ENCODE measurements at places on chromosomes 11 and 22.
A peak's percentile ranks its signal among the peaks of the same experiment; 100 is the strongest.

GRCh38 chr22:37659066-37659896 lies 758 bp downstream of the PDXP start:
- DNase-seq = peak; percentile 49

DNA sequence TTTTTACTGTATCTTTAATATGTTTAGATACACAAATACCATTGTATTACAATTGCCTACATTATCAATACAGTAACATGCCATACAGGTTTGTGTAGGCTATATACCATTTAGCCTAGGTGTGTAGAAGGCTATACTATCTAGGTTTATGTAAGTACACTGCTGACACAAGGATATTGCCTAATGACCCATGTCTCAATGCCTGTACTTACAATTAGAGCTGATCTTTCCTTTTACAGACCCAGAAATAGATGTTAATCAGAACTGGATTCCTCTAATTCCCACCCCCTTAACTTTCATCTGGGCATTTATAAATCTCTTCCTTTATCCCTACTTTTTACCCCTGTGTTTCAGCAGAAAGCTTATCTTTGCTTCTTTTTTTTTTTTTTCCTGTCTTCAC lies 229.5 kb downstream of the METTL15 start:
- no peak for DNase-seq

DNA sequence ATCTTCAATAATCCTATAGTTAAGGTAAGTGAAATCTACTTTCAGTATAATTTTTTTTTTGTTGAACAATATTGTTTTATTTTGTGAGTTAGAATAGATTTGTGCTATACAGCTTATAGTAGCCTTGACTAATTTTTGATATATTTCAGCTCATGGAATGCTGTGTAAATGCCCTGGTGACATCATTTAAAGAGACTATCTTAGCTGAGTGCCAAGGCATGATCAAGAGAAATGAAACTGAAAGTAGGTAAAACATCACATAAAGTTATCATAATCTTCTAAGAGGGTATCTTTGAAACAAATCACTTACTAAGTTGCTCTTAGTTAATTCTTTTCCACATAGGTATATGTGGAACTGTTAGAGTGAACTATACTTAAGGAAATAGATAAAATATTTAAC lies 51.4 kb upstream of the ACAT1 start:
- no peak for DNase-seq

GRCh38 chr11:12556788-12557384 lies 117.3 kb upstream of the TEAD1 start:
- no peak for DNase-seq

DNA sequence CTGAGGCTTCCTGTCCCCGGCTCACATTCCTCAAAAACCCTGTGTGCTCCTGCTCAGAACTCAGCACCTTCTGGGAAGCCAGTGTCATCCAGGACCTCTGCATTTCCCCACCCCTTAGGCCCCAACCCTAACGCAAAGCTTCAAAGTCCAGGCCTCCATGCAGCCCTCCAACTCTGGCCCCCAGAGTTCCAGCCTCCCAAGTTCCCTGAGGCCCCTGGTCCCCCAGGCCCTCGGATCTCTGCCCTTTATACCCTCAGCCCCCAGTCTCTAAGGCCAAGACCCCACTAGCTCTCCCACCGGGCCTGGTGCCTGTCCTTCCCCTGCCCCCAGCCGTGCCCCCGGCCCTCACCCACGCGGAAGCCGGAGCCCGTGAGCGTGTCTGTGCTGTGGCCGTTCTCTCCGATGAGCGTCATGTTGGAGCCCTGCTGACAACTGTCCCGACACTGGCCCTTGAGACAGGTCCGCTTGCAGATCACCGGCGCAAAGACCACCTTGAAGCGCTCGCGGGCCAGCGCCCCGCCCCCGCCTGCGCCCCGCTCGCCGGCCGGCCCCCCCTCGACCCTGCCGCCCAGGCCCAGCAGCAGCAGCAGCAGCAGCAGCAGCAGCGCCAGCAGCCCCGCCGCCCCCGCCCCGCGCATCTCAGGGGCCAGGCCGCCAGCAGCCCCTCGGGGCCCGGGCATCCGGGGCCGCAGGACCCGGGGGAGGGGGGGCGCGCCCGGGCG lies 718 bp downstream of the LTBP3 start:
- DNase-seq = peak; percentile 56

GRCh38 chr11:107780775-107781174 lies 68.9 kb upstream of the SLN start:
- DNase-seq = no peak

DNA sequence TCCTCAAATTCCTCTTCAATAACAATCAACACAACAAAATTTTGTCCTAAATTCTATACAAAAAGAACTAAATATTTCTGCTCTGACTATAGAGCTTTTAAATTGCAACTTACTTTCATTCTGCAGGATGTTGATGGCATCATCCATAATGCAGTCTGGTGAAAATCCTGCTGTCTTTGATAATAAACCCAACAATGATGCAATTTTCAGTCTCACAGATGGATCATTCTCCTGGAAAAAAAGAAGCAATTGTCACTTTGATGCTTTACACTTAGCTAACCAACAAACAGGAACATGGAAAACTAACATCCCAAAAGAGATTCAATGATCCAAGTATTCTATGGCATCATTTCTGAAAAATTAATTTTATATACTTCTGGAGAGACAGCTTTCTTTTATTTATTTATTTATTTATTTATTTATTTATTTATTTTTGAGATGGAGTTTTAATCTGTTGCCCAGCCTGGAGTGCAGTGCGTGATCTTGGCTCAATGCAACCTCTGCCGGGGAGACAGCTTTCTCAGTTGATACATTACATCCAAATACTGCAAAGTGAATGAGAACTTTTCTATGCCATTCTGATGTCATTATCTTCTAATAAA lies 13.0 kb downstream of the INTS4 start:
- no peak for DNase-seq

DNA sequence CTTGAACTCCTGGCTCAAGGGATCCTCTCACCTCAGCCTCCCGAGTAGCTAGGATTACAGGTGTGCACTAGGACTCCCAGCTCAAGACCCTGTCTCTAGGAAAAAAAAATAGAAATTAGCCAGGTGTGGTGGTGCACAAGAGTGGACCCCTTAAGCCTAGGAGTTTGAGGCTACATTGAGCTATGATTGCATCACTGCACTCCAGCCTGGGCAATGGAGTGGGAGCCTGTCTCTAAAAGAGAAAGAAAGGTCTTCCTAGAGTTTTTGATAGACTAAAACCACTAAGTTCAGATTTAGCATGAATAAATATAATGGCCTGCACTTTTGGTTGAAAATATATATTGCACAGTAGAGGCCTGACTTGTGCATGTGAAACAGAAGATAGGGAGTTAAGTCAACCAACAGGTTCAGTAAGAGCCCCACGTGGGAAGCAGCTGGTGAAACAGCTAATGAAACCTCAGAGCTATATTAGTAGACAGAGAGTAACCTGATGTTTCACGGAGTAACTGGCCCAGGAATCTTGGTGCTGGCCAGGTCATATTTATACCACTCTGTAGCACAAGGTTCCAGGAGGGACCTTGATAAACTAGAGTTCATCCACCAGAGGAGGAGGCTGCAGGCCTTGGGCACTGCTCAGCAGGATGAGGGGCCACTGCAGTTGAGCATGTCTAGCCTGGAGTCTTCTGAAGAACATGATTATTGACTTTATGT lies 4.6 kb upstream of the MICAL3 start:
- DNase-seq = no peak

DNA sequence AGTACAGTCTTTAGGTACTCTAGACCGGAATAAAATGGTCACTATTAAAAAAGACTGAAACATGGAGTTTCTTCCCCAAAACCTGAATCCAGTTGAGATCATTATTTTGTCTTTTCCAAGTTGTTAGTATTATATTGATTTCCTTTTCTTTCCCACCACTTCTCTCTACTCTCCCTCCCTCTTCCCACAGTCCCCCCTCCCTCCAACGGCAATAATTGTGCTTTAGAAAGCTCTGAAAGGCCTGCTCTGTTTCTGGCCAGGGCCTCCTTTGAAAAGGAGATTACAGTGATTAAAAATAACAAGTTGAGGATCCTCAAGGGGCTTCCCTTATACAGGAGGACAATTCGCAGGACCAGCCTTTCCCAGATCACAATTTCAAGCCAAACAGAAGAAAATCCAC lies 3.5 kb downstream of the SPON1 start:
- DNase-seq = no peak

- no peak for DNase-seq
These were observed 8.4 kb downstream of the KCNQ1OT1 start for GRCh38 chr11:2691355-2691761.

GRCh38 chr11:39345834-39346442 lies 2113.5 kb downstream of the LRRC4C start:
- no peak for DNase-seq

GRCh38 chr22:24418786-24419474 lies 8.5 kb upstream of the ADORA2A start:
- no peak for DNase-seq

- no peak for DNase-seq
These were observed 88.5 kb upstream of the FIBIN start for GRCh38 chr11:26905368-26905767.

- DNase-seq = peak; percentile 1
These were observed 97.1 kb downstream of the KCNQ1 start for GRCh38 chr11:2541881-2542361.

DNA sequence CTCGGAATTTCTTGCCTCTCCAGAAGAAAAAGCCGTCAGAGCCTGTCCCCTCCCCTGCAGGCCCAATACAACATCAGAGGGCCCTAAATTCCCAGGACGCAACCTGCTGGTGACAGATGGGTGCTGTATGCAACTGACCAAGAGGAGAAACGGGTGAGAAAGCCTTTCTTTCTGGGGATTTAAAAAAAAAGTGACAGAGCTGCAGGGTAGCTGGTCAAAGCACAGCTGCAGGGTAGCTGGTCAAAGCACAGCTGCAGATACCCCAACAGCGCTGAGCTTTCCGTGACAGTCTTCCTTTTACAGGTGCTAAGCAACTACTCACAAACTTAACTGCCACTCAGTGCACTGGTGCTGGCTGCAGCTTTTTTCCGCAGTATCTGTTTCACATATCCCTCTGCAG lies 17.8 kb downstream of the AP1B1 start:
- no peak for DNase-seq

DNA sequence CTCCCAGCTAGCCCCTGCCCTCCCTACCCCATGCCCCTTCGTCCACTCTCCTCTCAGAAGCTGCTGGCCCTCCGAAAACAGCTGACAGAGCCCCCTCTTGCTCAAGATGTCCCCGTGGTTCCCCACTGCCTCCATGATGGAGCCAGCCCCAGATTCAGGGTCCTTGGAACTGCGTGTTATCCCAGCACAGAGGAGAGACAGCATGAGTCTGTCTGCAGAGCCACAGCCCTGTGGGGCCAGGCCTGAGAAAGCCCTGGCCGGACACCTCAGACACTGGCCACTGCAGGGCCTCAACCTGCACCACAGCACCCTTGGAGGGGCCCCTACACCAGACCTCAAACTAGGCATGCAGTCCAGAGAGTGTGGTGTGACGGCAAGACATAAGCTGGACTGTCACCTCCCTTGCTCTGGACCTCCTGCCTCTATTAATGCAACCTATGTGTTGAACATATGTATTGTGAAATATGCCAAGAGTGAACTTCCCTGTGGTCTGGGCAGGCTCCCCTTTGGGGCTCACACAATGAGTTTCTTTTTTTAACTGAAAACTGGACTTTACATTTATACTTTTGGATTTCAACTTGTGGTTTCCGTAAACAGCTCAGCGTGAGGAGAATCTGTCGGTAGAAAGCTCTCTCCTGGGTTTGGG lies 9.6 kb downstream of the PNPLA5 start:
- no peak for DNase-seq

DNA sequence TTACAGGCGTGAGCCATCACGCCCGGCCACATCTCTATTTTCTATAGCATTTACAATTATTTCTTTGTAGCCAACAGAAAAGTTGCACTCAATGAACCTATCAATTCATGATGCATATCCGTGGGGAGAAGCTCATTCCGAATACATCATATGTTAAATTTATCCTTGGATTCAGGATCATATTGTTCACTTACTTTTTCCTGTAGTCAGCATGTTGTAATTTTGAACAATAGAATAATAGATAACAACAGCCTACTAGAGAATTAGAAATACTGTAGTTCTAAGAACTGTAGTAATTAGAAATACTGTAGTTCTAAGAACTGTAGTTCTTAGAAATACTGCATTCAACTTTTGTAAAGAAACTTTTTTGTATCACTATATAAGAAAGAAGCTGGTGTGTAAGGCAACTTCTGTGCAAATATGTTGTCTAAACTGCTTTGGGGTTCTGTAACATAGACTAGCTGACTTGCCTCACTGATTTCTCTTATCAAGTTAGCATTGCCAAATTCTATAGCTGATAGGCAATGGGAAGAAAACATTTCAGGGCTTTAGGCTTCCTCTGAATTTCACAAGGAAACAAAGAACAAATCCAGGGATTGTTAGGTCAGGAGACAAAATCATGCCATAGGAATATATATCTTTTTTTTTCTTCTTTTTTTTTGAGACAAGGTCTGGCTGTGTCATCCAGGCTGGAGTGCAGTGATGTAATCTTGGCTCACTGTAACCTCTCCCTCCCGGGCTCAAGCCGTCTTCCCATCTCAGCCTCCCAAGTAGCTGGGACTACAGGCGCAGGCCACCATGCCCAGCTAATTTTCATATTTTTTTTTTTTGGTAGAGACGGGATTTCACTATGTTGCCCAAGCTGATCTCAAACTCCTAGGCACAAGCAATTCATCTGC lies 91.9 kb downstream of the CSTPP1 start:
- DNase-seq = no peak

DNA sequence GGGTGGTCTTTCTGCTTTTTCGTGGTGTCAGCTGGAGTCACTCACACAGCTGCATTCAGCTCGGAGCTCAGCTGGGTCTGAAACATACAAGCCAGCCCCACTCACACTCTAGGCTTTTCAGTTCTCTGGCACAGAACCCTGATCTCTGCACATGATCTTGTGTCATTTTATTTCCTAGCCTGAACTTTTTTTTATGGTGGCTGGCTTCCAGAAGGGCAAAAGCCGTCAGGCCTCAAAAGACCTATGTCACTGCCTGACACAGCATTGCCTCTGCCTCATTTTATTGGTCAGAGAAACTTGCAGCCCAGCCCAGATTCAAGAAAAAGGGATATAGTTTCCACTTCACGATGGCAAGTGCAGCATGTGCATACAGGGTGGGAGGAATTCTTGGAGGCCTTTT lies 117.8 kb downstream of the NTM start:
- no peak for DNase-seq

GRCh38 chr11:113375402-113375801 lies 12.2 kb upstream of the ANKK1 start:
- no peak for DNase-seq

DNA sequence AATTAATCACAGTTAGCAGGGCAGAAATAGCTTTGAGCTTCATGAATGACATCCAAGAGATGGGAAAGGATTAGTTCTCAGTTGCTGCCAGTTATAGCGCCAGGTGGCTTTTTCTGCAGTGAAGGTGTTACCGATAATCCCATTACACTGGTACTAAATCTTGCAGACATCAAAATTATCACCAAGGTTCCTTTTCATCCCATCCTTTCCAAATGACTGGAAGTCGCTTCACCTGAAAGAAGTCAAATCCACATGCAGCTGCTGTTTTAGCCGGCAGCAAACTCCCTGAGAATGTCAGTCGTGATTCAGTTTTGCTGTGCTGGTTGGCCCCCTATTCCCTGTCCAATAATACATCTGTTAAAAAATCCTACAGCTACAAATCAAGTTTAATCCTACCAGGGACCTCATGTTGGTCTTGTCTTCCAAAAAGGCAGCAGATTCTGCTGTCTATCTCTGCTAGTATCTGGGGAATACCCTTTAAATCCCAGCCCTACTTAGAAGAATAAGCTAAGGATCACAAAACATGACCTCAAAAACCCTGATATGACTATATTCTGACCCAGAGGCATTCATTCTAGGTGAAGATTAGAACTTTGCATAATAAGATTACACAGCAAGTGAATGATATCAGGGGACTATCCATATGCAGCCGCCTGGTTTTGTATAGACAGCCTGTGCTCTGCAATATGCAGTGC lies 31.7 kb downstream of the IMMP1L start:
- no peak for DNase-seq

Measured in activated CD4-positive, alpha-beta T cell treated with anti-CD3 and anti-CD28 coated beads for 36 hours (primary cell).